PC-9 (cell line): ENCODE measurements at places on chromosomes 11 and 22. TPM values are rescaled to one million over a fixed set of nuclear protein-coding genes. Genes with fewer than 3 reads are reported as not detected.

DNA sequence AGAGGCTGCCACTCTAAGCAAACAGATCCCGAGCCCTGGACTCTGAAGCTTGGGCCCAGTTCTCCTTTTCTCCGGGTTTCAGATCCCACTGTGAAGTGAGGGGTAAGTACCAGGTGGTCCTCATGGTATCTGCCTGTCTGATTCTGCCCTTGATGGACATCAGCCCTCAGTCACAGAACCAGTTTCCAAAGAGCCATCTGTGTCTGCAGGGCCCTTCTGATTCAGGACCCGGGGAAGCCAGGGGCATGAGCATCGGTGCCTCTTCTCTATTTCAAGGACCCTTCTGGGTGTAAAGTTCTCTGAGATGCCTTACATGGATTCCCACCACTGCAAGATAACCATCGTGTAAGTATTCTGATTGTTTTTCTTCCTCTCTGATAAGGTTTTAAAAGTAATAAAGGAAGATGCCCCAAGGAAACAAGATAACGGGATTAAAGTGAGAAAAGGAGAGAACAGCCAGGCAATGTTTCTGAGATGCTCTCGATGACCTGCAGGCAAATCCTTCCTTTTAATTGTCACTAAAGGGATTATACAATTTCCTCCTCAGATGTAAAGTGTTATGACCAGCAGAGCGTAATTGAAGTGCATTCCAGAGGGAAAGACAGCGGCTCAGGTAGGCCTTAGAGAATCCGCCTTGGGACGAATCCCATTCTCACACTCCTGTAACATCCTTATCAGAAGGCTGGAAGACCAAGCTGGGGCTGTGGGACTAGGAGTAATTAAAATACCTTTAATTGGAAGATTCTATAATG, 924.3 kb downstream of the TBC1D22A start:
- DNase-seq = no peak

Gene LRRC74B
- 0.25 TPM in 1 of 2 replicates, not detected in the other for total RNA-seq

DNA sequence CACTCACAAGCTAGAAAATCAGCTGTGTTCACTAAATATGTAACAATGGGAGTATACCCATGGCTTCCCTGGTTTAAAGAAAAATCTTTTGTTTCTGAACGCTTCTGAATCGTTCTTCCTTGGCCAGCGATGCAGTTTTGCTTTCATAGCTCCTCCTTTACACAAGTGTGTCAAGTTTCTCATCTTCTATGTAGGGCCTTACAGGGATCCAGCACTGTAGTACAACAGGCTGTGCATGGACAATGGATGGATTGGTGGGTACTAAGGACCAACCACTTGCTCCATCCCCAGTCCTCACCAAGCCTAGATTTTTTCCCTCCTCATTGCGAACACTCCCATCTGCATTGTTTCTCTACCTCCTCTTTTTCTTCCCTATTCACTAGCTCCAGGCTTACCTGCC, 24.3 kb upstream of the POU2AF2 start:
- no peak for DNase-seq

DNA sequence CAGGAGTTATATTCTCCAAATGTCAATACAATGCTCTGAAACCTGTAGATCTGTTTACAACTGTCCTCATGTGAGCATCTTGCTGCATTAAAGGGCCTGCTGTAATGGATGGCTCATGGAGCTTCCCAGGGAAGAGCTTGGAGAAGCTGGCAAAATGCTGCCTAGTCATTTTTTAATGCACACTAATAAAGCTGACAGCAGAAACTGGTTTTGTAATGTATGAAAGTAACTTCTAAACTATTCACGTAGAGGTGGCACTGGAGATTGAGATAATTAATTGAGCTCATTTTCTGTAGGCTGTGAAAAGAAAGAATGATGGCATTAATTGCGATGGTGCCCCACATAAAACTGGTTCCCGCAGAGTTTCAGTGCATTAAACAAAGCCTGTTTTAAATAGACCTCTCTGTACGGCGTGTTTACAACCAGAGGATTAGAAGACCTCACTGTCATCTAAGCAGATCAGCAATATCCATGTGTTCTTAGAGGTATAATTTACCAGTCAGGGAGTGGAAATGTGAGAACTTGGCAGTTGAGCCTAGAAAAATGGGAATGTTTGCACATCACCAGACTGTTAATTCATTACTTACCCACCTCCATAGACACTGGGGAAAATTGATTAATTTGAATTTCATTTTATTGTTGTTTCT, 16.0 kb downstream of the POLA2 start:
- no peak for DNase-seq

Gene SPA17
- 6.1 and 15.7 TPM in 2 replicates for total RNA-seq

DNA sequence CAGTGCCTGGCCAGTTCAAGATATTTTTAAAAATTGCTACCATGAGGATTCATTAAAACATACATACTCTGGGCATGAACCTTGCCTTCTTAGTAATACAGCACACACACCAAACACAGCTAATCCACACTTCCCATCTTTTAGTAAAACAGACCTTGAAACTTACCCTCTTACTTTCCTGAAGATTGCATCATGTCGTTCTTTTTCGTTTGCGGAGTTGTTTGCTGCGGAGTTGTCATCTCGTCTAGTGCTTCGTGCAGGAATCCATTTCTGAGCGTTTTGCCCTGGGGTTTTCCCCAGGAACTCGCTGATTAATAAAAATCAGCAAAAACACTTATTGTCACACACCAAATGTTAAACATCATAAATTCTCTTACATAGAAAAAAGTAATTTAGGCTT, 3.0 kb downstream of the EIF4G2 start:
- DNase-seq = no peak

Gene GAB2
- total RNA-seq = 17.5 and 25.7 TPM in 2 replicates

DNA sequence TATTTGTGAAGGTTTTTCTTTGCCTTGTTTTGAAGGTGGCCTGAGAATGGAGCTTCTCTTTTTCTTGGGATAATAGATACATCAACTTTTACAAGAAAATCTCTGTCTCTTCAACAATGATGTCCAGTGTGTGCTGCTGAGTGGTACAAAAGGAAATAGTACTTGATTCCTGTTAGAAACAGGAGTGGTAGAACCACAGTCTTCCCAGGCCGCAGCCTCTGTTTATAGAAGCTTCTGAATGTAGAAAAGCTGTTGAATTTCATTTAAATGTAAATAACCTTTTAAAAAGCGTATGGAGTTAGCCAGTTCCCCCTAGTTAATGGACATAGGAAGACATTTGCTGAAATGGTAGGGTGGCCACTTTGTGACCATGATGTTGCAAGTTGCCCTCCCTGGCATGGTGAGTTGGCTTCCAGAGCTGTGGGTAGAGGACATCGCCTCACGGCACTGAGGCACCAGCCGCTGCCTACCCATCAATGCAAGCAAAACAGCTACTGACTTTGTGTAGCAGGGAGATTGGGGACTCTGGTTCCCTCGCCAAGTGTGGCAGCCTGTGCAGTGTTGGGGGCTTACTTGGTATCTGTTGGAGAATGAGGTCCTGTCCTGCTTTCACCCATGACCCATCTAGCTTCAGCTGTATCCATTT, 31.6 kb downstream of the C11orf91 start:
- DNase-seq = no peak

DNA sequence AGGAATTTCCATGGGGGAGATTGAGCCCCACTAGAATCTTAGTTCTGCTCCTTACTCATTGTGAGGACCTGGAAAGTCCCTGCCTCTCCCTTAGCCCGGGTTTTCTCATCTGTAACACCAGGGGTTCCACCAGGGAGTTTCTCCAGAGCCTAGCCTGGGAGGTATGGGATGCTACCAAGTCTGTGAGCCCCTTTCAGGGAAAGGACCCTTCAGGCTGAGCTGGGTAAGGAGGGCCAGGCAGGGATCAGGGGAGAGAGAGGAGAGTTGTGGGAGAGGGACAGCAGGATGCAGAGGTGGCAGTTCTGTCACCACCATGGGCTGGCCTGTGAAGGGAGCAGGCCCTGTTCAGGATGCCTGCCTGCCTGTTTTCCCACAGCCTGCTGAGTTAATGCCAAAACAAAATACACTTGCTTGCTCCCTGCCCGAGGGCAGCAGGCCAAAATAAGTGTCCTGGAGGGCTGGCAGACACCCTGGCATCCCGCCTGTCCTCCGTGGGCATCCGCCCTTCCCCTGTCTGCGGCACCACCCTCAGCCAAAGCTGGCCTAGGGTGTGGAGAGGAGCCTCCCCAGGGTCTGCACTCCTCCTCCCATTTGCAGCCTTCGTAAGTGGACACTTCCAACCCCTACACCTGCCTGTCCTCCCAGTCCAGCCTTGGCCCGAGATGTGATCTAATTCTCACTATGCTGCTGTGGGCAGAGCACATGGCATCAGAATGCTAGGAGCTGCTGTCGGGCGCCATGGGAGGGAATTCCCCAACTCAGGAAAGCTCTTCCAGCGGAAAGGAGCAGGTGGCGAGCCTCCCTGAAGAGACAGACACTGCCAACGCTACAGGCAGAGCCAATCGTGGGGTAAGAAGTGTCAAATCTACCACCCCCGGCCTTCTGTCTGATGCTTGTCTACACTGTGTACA, 5.9 kb upstream of the FCHSD2 start:
- peak; percentile 16 for DNase-seq

Gene MIOX
- 1.4 and 1.5 TPM in 2 replicates for total RNA-seq

DNA sequence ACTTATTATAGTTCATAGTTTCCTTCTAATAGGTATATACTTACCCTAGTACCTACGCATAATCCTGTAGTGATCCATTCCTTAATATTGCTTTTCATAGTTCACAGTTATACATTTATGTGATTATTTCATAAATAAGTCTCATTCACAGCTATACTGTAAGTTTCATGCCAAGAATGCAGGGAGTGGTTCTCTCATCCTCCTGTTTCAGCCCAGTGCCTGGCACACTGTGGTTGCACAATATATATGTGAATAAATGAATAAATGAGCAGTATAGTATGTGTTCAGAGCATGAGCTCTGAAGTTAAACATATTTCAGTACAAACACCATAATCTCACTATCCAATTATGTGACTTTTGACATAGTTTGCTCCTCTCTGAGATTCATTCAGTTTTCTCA, 115.8 kb downstream of the MAML2 start:
- no peak for DNase-seq

Gene FJX1
- 14.8 and 17.5 TPM in 2 replicates for total RNA-seq

GRCh38 chr11:8757533-8757932, 74.9 kb downstream of the RPL27A start:
- no peak for DNase-seq

Gene SPI1
- total RNA-seq = not detected in 2 replicates

DNA sequence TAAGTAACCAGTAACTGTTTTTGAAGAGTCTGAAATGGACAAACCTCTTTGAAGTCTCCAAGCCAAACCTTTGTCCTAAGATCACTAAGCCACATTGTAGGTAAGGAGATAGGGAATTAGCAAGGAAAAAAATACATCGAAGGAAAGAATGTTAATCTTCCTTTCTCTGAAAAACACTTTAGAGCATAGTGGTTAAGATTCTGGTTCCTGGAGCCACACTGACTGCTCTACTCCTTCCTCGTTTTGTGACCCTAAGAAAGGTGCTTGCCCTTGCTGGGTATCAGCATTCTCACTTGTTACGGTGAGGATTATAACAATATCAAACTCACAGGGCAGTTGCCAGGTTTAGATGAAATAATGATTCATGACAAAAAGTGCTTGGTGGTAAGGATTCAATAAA, 104.0 kb downstream of the SIK3 start:
- no peak for DNase-seq

DNA sequence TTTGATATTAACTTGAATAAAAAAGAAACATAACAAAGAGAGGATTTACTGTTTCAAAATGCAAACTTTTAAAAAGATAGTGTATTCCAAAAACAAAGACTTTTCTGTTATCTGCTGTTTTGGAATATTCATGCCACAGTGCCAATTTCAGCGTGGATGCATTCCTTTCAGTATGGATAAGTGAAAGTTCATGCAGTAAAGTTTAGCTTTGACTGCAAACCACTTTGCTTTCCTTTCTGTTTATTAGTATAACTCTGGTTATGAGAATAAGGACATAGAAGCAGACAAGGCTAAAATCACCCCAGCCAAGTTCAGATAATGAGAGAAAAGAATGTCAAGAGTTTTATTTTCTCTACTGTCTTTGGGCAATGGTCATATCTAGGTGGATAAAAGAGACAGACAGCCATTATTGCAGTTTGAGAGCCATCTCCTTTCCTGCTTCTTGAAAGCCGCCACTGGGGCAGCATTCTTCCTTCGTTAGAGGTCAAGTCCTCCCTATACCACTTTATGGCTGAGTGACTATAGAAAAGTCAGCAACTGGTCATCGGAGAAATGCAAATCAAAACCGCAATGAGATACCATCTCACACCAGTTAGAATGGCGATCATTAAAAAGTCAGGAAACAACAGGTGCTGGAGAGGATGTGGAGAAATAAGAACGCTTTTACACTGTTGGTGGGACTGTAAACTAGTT, 82.4 kb upstream of the BLID start:
- no peak for DNase-seq

- DNase-seq = no peak
Observed at GRCh38 chr11:76026281-76026680, 180.0 kb downstream of the WNT11 start.

GRCh38 chr22:28299753-28300152, 379.9 kb downstream of the TTC28 start:
- DNase-seq = no peak

Gene CCDC87
- total RNA-seq = 0.83 and 1.0 TPM in 2 replicates

GRCh38 chr11:36195496-36196354, 93.5 kb downstream of the COMMD9 start:
- no peak for DNase-seq

- DNase-seq = no peak
Observed at GRCh38 chr11:45779602-45780001, 25.3 kb upstream of the SLC35C1 start.

Gene C11orf68
- 36.5 and 43.9 TPM in 2 replicates for total RNA-seq

Gene DDIAS
- 6.1 and 12.4 TPM in 2 replicates for total RNA-seq

Gene RIMBP3B
- 0.18 TPM in 1 of 2 replicates, not detected in the other for total RNA-seq

- no peak for DNase-seq
Observed at GRCh38 chr11:78390809-78391208, 26.8 kb downstream of the GAB2 start.

Gene MS4A13
- total RNA-seq = not detected in 2 replicates

DNA sequence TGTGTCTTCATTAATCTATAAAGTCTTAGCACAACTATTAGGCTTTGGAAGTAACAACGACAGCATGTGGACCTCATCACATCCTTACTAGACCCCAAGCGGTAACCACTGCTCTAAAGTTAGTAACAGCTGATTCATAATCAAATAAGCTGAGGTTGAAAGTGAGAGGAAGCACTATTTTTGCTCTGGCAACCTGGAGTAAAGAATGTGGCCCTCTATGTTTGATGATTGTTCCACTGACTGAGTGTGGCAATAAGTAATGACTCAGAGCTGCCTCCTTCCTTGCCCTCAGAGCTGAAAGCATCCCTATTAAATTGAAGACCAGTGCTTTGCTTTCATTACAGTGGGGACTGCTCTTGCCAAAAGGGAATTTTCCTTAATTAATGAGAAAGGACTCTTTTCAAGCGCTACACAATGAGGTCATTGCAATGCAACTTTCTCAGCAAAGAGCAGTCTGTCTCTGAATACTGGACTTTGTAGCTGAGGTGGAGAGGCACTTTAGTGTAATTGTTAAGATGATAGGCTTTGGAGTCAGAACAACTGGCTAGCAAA, 906.1 kb upstream of the RAG2 start:
- DNase-seq = peak; percentile 39

GRCh38 chr22:23847991-23848864, 9.4 kb upstream of the DERL3 start:
- no peak for DNase-seq

GRCh38 chr22:22954656-22955055, 67.0 kb downstream of the IGLL5 start:
- DNase-seq = no peak
